ENCODE measurements at places on chromosomes 1 and 21.

GRCh38 chr1:181317261-181317930 is 165.9 kb upstream of the CACNA1E start:
- no peak for DNase-seq

DNA sequence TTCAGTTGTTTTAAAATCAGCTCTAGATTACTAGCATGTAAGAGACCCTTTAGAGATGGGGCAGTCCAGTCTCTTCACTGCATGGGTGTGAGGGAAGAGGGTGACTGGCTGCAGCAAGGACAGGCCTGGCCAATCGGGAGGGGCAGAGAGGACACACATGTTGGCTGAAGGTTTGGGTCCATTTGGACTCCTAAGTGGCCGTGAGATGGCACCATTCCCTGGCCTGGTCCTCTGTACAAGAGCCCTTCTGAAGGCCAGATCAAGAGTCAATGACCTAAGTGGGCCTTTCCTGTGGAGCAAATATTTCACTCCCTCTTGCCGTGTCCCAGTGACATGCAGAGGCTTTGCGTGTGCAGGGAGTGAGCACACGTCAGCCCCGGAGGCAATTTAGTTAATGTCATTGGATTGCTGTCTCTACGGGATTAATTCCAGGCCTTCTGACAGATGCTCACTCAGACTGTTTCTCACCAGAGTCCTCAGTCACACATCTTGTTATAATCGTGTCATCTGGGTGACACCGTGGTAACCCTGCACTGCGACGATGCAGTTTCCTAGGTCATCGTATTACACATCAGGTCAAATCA is 613.0 kb downstream of the NPHP4 start:
- no peak for DNase-seq

DNA sequence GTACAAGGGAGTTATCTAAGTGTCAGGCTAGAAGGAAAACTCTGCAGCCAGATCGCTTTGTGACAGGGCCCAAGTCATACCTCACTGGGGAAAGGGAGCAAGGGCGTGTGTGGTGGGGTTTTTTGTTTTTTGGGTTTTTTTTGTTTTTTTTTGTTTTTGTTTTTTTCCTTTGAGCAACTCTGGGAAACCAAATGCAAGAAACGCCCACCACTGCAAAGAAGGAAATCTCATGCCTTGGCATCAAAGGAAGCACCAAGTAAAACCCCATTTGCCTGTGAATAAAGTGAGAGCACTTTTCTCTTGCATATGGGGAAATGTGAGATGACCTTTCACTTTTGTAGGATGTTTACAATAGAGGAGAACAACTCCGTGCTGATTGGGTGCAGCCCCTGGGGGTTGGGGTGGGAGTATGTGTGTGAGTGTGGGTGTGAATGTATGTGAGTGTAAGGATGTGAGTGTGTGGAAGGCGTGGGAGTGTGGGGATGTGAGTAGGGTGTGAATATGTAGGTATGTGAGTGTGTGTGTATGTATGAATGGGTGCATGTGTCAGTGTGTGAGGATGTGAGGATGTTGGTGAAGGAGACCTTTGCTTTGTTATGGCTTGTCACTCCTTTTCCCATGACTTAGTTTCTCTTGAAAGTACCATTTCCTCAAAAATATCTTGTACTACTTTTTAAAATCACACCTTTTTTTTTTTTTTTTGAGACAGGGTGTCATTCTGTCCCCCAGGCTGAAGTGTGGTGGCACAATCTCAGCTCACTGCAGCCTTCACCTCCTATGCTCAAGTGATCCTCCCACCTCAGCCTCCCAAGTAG is 34.6 kb downstream of the IL12RB2 start:
- DNase-seq: no peak

GRCh38 chr1:100731309-100731708 is 11.8 kb downstream of the VCAM1 start:
- DNase-seq: no peak

- no peak for DNase-seq
Measured at GRCh38 chr1:212118167-212118871, 82.8 kb downstream of the DTL start.

GRCh38 chr1:58156124-58156468 is 390.4 kb downstream of the OMA1 start:
- no peak for DNase-seq

- no peak for DNase-seq
Measured at GRCh38 chr1:3084154-3084553, 15.2 kb downstream of the PRDM16 start.

GRCh38 chr21:26447932-26448475 is 125.1 kb downstream of the CYYR1 start:
- no peak for DNase-seq

DNA sequence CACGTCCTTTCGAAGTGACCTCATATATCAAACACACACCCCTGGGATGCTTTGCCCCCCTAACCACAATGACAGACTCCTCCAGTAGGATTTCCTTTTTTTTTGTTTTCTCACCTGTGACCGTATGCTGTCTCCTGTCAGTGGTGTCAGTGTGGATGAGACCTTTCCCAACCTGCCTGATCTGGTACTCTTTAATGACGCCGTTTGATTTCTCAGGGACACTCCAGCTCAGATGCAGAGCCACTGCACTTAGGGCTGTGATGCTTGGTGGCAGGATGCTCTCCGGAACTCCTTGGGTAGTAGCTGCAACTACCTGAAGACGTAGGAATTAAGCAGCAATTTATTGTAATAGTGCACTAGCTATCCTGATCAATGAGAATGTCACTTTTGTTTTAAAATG is 212.6 kb downstream of the KCTD3 start:
- no peak for DNase-seq

DNA sequence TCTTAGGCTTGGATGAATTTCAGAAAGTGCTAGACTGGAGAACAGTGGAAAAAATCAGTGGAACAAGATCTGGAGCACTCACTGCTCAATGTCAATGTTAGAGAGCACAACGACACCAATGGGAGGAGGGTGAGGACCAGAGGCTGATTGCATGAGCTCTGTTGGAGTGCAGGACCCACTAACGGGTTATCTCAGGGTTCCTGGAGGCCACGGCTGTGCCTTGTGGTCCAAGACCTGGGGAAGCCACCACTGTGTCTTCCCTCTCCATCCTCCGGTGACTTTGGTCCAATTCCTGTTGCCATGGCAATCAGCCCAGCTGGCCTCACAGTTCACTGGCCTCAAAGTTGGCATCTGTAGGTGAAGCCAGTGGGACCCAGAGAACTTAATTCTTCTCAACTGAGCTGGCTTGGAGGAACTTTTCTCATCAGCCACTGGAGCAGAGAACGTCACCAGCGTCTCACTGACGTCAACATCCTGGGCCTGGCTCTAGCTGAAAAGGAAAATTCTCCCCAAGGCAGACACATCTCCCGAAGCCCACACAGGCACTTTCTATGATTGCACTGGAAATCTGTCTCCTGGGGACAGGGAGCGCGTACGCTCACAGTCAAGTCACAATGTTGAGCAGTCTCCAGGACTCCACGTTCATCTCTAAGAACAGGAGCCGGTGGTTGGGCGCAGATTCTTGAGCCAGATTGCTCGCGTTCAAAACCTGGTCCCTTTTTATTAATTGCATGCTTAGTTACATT is 21.9 kb upstream of the GPR157 start:
- DNase-seq: no peak

GRCh38 chr1:212355230-212355969 is 59.3 kb downstream of the PACC1 start:
- DNase-seq: no peak

GRCh38 chr1:94236630-94237290 is 624 bp downstream of the ARHGAP29 start:
- no peak for DNase-seq

DNA sequence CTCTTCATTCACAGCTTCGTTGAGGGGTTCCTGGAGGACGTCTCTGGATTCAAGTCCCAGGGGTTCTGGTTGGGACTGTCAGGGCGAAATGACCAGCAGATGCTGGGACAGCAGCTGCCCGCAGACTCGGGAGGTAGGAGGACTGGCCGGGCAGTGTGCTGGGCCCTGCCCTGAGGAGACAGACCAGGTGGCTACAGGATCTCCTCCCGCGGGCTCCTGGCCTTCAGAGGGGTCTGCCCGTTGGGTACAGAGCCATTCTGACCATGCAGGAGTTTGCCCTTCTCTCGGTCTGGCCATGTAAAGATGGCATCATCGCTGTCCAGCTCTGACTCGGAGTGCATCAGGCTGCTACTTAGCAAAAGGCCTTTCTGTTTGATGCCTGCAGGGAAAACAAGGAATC is 122.5 kb downstream of the KIAA0319L start:
- no peak for DNase-seq

GRCh38 chr1:197619008-197619640 is 156.2 kb downstream of the DENND1B start:
- DNase-seq: peak; percentile 59

GRCh38 chr1:236869911-236870310 is 74.8 kb downstream of the MTR start:
- DNase-seq: no peak

DNA sequence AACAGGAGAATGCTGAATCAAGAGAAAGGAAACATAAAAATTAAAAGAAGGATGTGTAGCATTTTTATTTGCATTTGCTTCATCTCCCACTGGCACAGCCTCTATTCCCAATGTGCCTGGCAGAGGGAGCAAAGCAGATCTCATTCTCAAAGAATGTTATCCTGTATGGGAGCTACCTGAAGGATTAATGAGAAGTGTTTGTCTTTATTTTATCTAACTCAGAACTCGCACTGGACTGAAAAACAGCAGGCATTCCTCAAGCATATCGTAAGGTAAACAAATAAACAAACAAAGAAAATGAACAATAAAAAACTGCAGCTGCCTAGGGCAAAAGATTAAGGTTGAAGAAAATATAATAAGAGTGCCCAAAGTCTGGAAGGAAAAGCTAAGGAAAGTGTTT is 12.7 kb upstream of the COL11A1 start:
- no peak for DNase-seq

- no peak for DNase-seq
Measured at GRCh38 chr1:212942679-212943392, 7.5 kb upstream of the VASH2 start.

- DNase-seq: no peak
Measured at GRCh38 chr1:238832106-238832505, 554.3 kb upstream of the CHRM3 start.

GRCh38 chr1:157893686-157894085 is 52.1 kb upstream of the CD5L start:
- no peak for DNase-seq

GRCh38 chr1:15328351-15329103 is 81.2 kb upstream of the EFHD2 start:
- no peak for DNase-seq

DNA sequence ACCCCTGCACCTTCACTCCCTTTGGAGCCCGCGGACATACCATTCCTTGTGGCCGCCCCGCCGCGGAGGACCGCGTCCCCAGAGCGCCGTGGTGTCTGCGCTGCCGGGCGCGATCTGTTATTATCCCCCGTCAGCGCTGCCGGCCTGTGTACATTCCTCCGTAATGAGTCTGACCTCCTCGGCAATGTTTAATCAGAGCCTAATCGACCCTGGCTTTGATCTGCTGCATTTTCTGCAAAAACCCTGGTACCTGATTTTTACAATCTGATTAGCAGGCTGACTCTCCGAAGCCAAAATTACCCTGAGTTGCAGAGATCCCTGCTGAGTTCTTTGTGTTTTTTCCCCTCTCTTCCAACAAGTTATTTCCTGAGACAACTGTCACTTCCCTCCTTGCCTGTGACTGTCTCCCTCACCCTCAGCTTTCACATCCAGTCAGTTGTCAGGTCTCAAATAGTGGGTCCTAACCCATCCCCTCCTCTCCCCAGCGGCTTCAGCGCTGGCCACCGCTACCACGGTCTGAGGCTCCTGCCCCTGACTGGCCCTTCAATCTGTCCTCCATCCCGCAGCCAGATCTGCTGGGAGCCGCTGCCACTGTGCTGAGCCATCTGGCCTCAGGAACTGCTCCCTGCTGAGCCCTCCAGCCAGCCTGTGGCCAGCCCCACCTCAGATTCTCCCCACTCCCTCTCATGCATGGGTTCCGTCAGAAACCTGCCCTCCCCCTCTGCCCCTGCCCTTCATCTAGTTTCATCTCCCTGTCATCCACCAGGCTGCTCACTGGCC is 53.5 kb downstream of the GLIS1 start:
- DNase-seq: peak; percentile 47

DNA sequence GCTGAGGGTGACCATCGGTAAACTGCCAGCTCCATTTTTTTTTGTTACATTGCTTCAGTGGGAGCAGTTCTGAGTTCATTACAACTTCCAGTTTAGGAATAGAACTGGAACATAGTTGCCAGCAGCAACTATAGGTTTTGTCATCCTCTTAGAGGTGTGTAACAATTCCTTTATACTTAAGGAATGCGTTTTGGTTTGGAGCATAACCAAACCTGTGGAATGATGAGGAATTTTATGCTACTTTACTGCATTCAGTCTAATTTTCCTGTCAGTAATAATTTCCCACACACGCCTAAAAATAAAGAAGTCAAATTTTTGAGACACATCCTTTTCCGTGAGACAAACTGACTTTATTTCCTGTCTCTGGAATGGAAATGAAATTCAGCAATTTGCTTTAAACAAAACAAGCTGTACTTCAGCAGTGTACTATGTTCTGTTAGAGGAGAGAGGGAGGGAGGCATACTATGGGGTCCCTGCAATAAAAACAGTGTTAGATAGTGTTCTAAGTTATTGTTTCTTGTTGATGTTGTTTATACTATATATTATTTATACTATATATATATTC is 4.8 kb upstream of the AMPD1 start:
- DNase-seq: no peak

DNA sequence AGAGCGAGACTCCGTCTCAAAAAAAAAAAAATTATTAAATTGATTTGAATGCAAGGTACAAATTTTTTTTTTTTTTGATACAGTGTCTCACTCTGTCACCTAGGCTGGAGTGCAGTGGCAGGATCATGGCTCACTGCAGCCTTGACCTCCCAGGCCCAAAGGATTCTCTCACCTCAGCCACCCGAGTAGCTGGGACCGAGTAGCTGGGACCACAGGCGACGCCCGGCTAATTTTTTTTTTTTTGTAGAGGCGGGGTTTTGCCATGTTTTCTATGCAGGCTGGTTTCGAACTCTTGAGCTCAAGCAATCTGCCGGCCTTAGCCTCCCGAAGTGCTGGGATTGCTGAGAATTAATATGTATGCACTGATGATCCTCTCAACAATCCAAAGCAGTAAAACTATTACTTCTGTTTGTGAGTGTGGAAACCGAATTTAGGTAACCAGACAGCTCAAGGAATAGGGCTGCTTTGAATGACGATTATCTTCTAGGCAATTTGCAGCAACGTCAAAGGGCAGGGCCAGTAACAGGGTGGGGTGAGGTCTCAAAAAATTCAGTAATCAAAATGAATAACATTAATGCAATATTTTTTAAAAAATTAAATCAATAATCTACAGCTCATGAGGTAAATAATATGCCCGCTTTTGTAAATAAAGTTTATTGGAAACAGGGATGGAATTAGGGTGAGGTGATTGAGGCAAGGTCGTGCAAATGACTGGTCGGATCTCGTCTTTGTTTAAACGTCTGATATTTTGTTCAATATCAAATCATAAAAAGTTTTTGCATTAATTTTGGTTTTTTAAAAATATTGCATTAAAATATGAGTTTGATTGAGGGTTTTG is 1.2 kb downstream of the CLSPN start:
- no peak for DNase-seq

DNA sequence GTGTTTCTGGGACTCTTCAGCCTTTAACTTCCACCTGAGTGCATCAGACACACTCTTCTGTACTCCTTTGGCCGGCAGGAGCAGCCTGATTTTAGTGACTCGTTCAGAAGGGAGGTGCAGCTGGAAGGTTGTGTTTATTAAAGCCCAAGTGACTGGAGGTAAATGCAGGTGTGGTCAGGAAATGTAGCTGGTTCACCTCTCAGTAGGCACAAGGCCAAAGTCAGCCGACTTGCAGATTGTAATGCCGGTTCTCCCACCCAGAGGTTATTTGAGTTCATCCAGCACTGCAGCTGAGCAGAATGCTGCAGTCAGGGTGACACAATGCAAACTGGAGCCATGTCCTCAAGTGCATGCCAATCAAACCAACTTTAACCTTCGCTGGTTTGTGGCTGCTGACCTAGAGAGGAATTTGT is 91.5 kb downstream of the SPATA46 start:
- DNase-seq: peak; percentile 38
